T follicular helper cell (primary cell): ENCODE measurements at places on chromosomes 4 and X.

- no peak for DNase-seq
These were observed 22.6 kb downstream of the RNF212 start for GRCh38 chr4:1090465-1091440.

- DNase-seq, result no peak
These were observed 111.0 kb upstream of the RAP2C start for GRCh38 chrX:132330156-132330729.

GRCh38 chrX:6095469-6095868, 133.2 kb downstream of the NLGN4X start:
- no peak for DNase-seq

- no peak for DNase-seq
These were observed 12.6 kb upstream of the SLC10A4 start for GRCh38 chr4:48470570-48470969.

DNA sequence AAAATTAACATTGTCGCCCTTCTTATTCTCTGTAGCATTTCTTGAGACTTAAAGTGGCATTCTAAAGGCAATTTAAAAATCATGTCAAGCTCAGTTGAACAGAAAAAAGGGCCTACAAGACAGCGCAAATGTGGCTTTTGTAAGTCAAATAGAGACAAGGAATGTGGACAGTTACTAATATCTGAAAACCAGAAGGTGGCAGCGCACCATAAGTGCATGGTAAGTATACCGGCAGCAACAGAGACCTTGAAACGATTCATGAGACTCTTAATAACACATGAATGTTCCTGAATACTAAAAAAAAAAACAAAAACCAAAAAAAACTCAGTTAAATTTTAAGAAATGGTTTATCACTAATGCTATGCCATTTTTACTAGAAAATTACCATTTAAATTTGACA, 82.4 kb upstream of the HPRT1 start:
- no peak for DNase-seq

DNA sequence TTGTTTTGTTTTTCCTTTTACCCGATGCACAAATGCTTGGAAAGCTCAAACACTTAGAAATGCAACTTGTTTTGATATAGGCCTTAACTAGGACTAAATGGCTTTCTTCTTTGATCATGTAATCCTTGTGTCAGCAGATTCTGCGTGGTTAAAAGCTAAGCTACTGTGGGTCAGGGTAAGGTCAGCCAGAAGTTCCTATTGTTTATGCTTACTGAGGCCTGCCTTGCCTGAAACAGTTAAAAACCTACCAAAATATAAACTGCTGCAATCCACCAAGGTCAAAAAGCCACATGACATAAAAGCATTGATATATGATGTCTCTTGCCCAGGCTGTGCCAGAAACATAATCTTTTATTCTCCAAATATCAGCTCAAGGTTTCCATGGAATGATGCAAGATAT, 223.4 kb downstream of the FAM47B start:
- DNase-seq, result no peak

- DNase-seq, result no peak
These were observed 26.3 kb downstream of the CXCL1 start for GRCh38 chr4:73895201-73896175.

GRCh38 chrX:136199365-136199764, 51.8 kb downstream of the MAP7D3 start:
- no peak for DNase-seq

DNA sequence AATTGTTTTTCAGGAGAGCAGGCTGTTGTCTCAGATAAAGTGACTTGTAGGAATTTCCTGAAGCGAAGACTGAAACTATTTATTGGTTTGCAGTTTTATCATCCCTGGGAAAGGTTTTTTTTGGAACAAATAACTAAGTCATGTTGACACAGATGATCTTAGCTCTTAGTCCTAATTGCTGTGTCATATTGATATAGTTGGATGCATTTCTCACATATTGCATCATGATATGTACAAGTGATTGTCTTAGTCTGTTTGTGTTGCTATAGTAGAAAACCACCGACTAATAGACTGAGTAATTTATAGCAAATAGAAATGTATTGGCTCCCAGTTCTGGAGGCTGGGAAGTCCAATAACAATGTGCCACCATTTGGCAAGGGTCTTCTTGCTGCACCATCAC, 397.5 kb upstream of the PPP1R2C start:
- no peak for DNase-seq

DNA sequence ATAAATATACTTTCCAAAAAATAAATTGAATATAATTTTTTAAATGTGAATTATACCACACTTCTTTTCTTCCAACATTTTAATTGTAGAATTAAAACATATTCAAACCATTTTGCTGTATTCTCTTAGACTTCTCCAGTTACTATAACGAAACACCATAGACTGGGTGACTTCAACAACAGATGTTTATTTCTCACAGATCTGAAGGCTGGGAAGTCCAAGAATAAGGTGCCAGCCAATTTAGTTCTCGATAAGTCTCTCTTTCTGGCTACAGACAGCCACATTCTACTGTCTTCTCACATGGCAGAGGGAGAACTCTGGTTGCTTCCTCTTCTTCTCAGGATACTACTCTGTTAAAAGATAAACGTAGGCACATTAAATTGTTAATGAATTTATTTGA, 155.8 kb upstream of the UGT8 start:
- DNase-seq, result no peak

DNA sequence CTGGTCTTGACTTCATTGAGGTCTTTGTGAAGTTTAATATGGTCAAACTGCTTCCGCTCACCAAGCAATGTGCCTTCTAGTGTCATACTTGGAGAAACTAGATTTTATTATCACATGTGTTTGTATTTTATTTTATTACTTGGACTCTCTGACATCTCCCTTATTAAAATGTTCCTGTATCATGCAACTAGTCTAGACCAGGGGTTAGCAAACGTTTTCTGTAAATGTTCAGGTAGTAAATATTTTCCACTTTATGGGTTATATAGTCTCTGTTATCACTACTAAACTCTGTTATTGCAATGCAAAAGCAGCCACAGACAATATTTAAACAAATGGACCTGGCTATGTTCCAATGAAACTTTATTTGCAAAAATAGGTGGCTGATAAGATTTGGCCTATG, 443.8 kb downstream of the MID1IP1 start:
- no peak for DNase-seq

GRCh38 chr4:83644677-83645659, 109.1 kb downstream of the GPAT3 start:
- peak; percentile 6 for DNase-seq

DNA sequence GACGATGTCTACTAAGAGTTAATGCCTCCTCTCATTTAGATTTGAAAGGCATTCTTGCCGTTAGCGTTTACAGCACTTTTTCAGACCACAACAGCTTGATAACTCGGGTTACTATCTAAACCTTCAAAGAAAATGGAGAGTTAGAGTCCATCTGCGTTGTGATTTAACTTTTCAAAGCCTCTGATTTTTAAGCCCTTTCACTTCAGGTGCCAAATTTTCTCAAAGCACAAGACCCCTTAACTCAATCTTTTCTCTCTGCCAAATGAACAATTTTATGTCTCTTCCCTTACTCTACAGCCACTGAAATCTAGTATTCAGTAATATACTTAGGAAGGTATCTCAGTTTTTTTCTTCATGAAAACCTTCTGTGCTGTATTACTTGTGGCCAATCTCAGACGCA, 310.5 kb downstream of the TENM3 start:
- no peak for DNase-seq

DNA sequence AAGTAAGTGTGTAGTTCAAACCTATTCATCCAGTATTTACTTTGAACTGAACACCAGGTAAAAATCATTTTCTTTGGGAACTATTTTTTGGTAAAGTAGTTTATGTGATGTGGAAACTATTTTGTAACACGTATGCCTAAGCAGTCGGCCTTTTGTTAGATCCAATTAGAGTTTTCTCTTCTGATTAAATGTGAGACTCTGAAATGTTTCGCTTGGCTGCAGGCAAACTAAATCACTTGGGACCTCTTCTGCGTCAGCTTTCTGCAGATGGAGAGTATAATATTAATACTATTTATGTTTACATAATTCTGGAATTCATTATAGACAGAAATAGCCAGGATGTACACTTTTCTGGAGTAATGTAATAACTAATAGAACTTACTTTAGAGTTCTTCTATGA, 46.9 kb downstream of the BMPR1B start:
- no peak for DNase-seq

- no peak for DNase-seq
These were observed 486.6 kb upstream of the TENM3 start for GRCh38 chr4:181756451-181757095.

GRCh38 chrX:44765556-44765955, 78.3 kb upstream of the DUSP21 start:
- no peak for DNase-seq

GRCh38 chr4:91764085-91764484, 539.7 kb upstream of the GRID2 start:
- no peak for DNase-seq

DNA sequence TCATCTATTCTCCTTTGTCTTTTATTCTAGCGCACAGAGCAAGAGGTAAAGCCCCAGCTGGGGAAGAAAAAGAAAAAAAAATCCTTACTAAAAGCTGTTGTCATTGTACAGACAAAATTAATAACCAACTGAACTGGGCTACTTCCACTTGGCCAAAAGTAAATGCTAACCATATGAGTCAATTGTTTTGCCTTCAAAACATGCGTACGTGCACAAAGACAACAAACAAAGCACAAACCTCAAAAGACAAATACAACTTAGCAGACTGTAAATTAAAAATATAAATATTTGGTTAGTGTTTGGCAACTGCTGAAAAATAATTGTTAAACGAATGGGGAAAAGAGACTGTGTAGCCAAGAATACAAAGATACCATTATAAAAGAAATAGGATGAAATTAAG, 5.9 kb downstream of the EDA2R start:
- DNase-seq, result no peak

- DNase-seq, result no peak
These were observed 262.5 kb upstream of the PCDH18 start for GRCh38 chr4:137794764-137795254.

- DNase-seq, result no peak
These were observed 426 bp upstream of the C4orf51 start for GRCh38 chr4:145679520-145679919.

GRCh38 chrX:118968031-118968430, 6.4 kb upstream of the LONRF3 start:
- no peak for DNase-seq

- no peak for DNase-seq
These were observed 152.3 kb downstream of the WDFY3 start for GRCh38 chr4:84814094-84814750.

GRCh38 chr4:118714682-118715081, 29.5 kb downstream of the METTL14 start:
- no peak for DNase-seq

GRCh38 chrX:311156-312129, 7.2 kb downstream of the GTPBP6 start:
- DNase-seq, result no peak

- no peak for DNase-seq
These were observed 55.6 kb downstream of the MAP7D2 start for GRCh38 chrX:20060961-20061748.
